ENCODE measurements at places on chromosomes 2 and 18.

DNA sequence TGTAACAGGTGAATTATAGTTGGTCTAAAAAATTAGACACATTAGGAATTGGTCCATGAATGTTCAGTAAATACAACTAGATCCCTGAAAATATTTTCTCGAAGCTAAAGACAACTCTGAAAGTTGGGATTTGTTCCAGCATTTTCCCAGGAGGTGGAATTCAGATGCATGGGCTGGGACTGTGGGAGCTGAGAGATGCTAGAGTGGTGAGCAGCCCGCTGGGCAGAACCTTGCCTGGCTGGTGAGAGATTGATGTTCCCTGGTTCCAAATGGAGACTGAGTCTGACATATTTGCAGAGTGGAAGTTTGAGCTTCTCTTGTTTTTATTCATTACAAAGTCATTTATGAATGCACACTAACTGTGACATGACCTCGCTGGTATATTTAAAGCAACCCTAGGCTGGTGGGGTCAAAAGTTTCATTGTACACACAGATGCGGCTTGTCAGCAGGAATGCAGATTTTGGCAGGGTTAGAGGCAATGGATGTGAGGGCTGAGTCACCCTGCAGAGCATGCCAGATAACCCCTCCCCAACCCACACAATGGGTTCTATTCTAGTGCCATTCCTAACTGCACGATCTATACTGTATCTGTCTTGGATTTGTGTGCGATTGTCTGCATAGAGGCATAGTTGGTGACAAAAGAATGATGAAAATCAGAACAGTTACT lies 23.5 kb upstream of the TMEM178A start:
- DNase-seq: no peak

DNA sequence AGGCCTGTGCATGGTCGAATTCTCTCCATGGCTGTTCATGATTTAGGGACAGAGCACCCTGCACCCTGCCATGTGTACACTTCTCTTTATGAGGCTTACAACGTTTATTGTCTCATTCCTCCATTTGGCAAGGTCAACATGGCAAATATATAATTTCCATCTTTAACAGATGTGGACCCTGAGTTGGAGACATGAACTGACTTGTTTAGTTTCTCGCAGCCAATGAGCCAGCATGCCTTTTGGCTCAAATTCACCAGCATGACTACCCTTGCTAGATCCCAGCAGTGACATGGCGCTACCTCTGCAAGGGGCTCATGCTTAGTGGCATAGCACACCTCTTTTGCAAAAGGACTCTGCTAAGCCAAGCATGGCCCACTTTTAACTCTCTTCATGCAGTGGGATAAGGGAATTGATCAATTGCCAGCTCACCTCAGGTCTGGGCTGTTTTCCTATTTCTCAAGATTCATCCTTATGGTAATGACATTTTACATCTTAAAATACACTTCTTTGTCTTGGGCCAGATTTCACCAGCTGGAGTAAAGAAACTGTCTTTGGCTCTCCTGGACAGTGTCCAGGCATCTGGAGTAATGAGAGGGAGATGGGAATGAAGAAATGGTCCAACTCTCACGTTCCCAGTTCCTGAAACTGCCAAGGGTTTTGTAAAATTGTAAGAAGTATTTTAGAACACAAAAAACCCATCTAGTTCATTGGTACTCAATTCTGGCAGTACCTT lies 159.5 kb downstream of the SETBP1 start:
- DNase-seq: no peak

- DNase-seq: no peak
These were observed 7.0 kb upstream of the INPP1 start for GRCh38 chr2:190336420-190336819.

DNA sequence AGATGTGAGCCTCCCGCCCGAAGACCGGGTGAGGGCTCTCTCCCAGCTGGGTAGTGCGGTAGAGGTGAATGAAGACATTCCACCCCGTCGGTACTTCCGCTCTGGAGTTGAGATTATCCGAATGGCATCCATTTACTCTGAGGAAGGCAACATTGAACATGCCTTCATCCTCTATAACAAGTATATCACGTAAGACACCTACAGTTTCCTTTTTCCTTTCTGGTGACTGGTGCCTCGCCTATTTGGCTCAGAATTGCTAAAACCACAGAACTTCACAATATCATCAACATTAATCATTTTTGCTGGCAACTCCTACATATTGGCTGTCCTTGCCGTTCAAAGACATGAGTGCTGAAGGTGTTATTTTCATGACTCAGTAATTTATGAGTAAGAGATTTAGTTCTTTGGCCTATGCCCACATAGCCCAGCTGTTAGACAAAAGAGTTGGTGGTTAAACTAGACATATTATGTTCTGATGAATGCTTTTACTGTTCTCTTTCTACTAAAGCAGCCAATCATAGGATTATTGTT lies 2.2 kb downstream of the STAMBP start:
- peak; percentile 53 for DNase-seq

- DNase-seq: no peak
These were observed 83.5 kb downstream of the ZNF804A start for GRCh38 chr2:184681642-184682321.

DNA sequence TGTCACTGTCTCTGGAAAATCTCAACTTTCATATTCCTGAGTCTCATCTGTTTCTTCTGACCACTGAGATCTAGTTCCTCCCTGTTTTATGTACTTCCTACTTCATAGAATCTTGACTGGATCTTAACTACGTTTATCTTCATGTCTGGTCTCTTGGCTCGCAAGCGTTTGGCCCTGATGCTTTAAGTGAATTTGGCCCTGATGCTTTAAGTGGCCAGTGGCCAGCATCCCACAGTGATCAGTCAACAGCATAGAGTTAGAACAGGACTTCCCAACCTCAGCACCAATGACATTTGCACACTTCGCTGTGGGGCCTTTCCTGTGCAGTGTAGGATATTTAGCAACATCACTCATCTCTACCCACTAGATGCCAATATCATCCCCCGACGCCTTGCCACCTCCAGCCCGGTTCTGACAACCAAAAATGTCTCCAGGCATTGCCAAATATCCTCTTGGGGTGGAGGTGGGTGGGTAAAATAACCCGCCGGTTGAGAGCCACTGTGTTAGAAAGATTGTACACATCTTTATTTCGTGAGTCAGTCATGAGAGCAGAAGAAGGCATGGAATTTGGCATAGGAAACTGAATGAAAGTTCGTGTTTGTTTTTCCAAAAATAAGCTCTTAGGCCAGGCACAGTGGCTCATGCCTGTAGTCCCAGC lies 12.2 kb downstream of the TM4SF20 start:
- no peak for DNase-seq

- DNase-seq: no peak
These were observed 232.2 kb downstream of the IKZF2 start for GRCh38 chr2:212919238-212919637.

- no peak for DNase-seq
These were observed 298.2 kb downstream of the CNTNAP5 start for GRCh38 chr2:124323321-124323720.

DNA sequence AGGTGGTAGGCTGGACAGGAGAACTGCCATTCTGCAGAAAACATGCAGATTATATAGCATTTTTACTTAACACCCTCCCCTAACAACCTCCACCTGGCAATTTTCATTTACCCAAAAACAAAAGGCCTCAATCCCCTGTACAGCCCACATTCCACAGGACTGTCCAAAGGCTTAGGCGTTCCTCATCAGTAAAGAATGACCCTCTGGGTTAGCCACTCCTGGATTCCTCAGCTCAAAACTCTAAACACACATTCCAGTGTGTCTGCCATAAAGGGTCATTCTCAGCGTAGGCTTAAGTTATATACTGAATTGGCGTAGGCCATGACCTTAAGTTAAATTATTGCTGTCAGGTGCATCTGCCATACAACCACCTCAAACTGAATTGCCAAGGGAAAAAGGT lies 261.8 kb upstream of the CHAC2 start:
- DNase-seq: no peak

DNA sequence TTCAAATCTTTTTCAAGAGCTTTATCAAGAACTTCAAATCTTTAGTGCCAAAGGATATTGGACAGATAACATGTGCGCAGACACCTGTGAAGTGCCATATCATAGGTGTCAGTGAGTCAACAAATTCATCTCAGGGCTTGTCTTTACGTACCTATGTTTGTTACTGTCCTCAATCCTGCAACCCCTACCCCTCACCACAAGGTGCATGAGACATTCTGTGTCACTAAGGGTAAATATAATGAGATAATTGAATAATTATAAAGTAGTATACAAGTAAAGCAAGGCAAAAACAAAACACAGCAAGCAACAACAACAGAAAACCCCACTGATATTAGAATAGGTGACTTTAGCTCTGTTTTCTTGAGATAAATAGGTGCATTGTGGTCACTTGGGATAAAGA lies 1495.8 kb upstream of the TMEFF2 start:
- no peak for DNase-seq

DNA sequence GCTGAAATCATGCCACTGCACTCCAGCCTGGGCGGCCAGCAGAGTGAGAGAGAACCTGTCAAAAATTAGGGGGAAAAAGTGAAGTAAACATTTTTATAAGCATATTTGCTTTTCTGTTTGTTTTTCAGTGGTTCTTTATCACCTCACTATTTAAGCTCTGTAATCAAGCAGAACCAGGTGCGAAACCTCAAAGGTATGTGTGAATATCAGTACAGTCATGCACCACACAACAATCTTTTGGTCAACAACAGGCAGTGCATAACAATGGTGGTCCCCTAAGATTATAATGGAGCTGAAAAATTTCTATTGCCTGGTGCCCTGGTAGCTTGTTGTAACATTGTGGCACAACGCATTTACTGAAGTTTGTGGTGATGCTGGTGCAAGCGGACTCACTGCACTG lies 167.4 kb upstream of the STON1 start:
- no peak for DNase-seq

DNA sequence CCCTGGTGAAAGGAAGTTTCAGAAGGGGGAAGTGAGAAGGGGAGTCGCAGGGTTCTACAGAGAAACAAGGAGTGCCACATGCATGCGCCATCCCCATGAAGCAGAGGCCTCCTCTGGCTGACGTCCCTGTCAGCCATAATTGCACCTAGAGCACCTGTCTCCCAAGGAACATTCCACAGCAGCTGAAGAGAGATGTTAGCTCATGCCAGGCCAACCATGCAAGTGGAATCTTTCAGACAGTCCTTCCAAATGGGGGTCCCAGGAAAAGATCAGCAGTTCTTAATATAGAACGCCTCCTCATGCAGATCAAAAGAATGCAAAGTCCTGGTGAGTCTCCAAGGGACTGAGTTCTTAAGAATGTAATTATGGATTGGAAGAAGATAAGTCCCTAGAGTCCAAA lies 29.6 kb downstream of the MRO start:
- DNase-seq: no peak

Data from activated CD4-positive, alpha-beta T cell treated with anti-CD3 and anti-CD28 coated beads for 48 hours (primary cell).